ENCODE measurements at places on chromosomes 4 and X. TPM values are rescaled to one million over a fixed set of nuclear protein-coding genes. Genes with fewer than 3 reads are reported as not detected.

Gene TCEAL9
- total RNA-seq = 202 TPM

Gene CSN1S1
- not detected for total RNA-seq

Gene KCND1
- 0.56 TPM for total RNA-seq

Gene SPATA18
- 10.1 TPM for total RNA-seq

Gene TRIM60
- not detected for total RNA-seq

Gene OTUD6A
- total RNA-seq = not detected

Gene GPR34
- total RNA-seq = not detected

Gene ATP2B3
- not detected for total RNA-seq

Gene PDE5A
- 146 TPM for total RNA-seq

Gene CENPI
- total RNA-seq = 14.1 TPM

Gene RAI2
- 1.6 TPM for total RNA-seq

Gene MAGEA4
- not detected for total RNA-seq

Gene BST1
- total RNA-seq = 15.4 TPM

Gene HMGB3
- total RNA-seq = 16.0 TPM

Gene ARHGAP4
- total RNA-seq = 1.2 TPM

Gene ZNF711
- 0.13 TPM for total RNA-seq

Gene CCDC110
- total RNA-seq = 2.1 TPM

Gene PCSK1N
- not detected for total RNA-seq

Gene IL3RA
- total RNA-seq = 0.26 TPM

Gene SLC9B1
- total RNA-seq = 4.9 TPM

Gene PPP1R3F
- 2.9 TPM for total RNA-seq

Gene GUCY1B1
- total RNA-seq = 5.5 TPM

Gene FMR1NB
- total RNA-seq = not detected

Gene HOPX
- total RNA-seq = 0.68 TPM

Gene MAGEB10
- total RNA-seq = not detected

Gene USP9X
- total RNA-seq = 132 TPM

Gene ZNF595
- 8.4 TPM for total RNA-seq

Gene SPIN3
- 9.1 TPM for total RNA-seq

Gene MAGEB3
- not detected for total RNA-seq

Gene ADH1C
- total RNA-seq = 1.1 TPM

Gene COMMD8
- total RNA-seq = 20.9 TPM

Gene DMP1
- not detected for total RNA-seq

Gene GAGE10
- total RNA-seq = not detected

All from aortic smooth muscle cell (primary cell).